ENCODE measurements at places on chromosomes 4 and X.

- DNase-seq, result no peak
These were observed 270.9 kb downstream of the SPRY1 start for GRCh38 chr4:123667496-123667895.

- no peak for DNase-seq
These were observed 51.5 kb upstream of the FAM241A start for GRCh38 chr4:112093636-112094202.

GRCh38 chrX:19747652-19748610 is 139.5 kb downstream of the SH3KBP1 start:
- no peak for DNase-seq

- no peak for DNase-seq
These were observed 911.5 kb downstream of the GLUD2 start for GRCh38 chrX:121958886-121959285.

GRCh38 chrX:72272868-72273267 is 4.2 kb downstream of the RPS4X start:
- DNase-seq, result no peak

- no peak for DNase-seq
These were observed 61.9 kb upstream of the MTM1 start for GRCh38 chrX:150506486-150506885.

DNA sequence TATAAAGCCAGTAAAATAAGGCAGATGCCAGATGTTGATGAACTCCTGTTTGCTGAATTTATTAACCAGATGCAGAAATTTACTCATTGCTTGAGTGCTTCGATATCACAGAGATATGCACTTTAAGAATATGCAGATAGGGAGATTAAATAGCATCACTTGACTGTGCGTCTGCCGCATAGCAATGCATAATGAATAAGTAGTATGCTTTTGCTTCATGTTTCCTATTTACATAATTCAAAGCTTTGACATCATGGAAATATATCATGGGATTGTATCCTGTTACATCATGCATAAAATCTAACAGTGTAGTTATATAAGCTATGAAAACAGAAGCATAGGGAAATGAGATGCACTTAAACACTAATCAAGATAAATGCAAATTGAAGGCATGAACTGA is 45.9 kb downstream of the VEGFC start:
- no peak for DNase-seq

DNA sequence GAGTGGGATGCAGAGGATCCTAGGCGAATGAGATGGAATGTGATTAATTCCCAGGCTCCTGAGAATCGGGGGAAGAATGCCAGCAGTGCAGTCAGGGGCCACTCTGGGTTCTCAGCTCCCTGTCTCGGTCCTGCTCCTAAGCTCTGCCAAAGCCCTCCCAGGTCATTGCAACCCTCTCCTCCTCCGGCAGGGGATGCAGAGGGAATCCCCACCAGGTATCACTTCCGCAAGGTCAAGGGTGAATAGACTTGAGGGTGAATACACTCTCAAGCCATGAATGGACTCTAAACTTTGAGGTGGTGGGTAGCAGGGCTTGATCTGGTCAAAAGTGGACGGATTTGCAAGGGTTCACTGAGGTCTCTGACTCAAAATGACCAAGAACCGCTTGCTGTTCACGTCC is 139.3 kb upstream of the MXRA5 start:
- DNase-seq, result no peak

- no peak for DNase-seq
These were observed 708.9 kb upstream of the HS3ST1 start for GRCh38 chr4:12137575-12137974.

- no peak for DNase-seq
These were observed 69.2 kb downstream of the FBXO8 start for GRCh38 chr4:174214101-174214878.

GRCh38 chrX:6026980-6027379 is 201.7 kb downstream of the NLGN4X start:
- DNase-seq, result no peak

DNA sequence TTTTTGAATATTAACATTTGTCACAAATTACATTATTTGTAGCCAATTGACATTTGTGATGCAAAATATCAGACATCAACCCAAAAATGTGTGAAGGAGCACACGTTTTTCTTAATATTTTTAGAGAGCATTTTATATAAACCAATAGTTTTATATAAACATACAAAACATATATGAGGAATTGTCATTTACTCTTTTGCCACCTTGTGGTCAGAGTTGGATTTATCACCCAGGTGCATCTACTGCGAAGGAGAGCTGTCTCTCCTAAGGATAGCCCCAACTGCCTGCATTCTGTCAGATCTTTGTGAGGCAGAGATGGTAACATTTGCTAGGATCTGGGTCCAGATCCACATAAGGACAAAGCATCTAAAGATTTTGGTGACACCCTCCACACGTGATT is 2.5 kb upstream of the USP27X start:
- DNase-seq, result no peak

- no peak for DNase-seq
These were observed 56.4 kb upstream of the DRP2 start for GRCh38 chrX:101163166-101163565.

DNA sequence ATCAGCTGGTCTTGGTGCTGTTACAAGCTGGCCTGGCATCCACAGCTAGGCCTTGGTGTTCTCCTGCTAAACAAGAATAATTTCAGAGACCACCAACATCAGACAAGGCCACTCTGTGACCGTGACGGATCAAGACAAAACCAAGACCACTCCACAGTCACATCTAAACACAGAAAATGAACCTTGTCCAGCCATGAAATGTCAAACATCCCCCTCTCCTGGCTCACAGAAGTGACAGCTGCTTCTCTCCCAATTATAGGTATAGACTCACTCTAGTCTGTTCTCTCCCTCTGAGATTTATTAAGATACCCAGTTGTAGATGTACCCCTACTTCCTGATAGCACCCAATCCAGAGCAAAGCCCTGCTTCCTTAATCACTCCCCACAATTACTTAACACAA is 40.4 kb downstream of the EFHC2 start:
- no peak for DNase-seq

DNA sequence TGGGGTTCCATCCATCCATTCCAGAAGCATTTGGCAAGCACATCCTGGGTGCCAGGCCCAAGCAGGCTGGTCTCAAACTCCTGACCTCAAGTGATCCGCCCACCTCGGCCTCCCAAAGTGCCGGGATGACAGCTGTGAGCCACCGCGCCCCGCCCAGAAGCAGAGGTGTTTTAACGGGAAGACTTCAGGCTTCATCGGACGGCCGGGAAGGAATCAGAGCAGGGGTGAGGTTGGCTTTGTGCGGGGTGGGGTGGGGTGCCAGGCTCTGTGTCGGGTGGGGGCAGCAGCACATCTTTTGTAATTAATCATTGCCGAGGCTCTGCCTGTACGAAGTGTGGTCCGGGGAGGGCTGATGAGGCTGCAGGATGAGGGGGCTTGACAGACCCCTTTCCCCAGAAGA is 5.1 kb upstream of the SLC25A6 start:
- no peak for DNase-seq

- DNase-seq, result no peak
These were observed 14.8 kb downstream of the CXCL3 start for GRCh38 chr4:74023709-74024108.

DNA sequence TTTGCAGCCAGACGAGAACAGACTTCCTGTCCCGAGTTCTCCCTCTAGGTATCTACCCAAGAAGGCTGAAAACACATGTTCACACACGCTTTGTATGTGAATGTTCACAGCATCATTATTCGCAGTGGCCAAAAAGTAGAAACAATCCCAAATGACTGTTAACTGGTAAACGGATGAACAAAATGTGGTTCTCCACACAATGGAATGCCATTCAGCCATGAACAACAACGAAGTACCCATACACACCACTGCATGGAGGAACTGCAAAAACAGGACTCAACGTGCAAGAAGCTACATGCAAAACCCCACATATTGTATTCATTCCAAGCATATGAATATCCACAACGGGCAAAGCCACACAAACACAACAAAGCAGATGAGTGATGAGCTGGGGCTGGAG is 45.0 kb downstream of the PDHA1 start:
- DNase-seq, result no peak

- no peak for DNase-seq
These were observed 199.5 kb upstream of the ZCCHC13 start for GRCh38 chrX:74104356-74105015.

GRCh38 chrX:47502316-47503125 is 19.5 kb upstream of the ZNF41 start:
- no peak for DNase-seq

- DNase-seq, result peak; percentile 8
These were observed 24.3 kb upstream of the NDNF start for GRCh38 chr4:121096629-121097028.

DNA sequence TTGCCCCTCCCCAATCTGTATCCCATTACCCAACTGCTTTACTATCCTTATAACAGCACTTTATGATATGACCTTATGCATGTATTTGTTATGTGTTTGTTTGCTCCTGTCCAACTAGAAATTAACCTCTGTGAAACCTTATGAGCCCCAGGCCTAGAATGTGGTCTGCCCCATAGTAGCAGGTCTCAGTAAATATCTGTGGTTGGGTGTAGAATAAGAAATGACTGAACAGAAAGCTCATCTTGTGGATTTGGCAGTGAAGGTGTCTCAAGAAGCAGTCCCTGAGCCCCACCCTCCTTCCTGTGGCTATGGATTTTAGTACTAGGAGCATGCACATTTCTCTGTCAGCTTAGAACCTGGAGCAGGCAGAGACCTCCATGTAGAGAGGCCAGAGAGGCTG is 229.0 kb upstream of the LCORL start:
- DNase-seq, result no peak

DNA sequence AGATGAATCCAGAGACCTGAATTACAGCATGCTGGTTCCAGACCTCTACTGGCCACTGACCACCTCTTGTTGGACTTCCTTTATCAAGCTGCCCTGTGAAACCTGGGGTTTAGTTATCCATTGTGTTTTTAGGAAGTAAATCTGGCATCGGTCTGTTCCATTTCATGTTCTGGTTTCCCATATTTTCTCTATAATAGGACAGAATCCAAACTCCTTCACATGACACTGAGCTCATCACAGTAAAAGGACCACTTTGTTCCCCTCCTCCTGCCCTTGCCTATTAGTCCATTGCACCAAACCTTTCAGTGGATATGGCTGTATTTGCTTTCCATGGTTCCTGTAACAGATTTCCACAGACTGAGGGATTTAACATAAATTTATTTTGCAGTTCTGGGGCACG is 4.0 kb downstream of the MFAP3L start:
- no peak for DNase-seq

DNA sequence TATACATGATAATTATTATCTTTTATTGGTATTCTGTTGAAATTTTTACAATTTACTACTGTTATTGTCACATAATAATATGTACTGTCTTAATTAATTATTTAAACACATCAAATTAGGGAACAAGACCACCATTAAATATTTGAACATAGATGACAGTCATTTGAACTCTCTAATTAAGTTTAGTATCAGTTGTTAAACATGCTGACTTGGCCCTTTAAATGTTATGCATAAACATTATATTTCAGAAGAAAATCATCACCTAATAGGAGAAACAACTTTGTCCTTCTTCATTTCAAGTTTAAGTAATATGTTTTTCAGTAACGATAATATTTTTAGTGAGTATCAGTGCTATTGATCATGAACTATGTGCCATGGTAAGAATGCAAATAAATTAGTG is 623.5 kb upstream of the GNPDA2 start:
- no peak for DNase-seq

- DNase-seq, result no peak
These were observed 137.8 kb upstream of the HS3ST1 start for GRCh38 chr4:11566444-11567022.

GRCh38 chr4:181364504-181364903 is 878.7 kb upstream of the TENM3 start:
- DNase-seq, result no peak

GRCh38 chr4:27176400-27176799 is 315.8 kb downstream of the STIM2 start:
- peak; percentile 28 for DNase-seq

DNA sequence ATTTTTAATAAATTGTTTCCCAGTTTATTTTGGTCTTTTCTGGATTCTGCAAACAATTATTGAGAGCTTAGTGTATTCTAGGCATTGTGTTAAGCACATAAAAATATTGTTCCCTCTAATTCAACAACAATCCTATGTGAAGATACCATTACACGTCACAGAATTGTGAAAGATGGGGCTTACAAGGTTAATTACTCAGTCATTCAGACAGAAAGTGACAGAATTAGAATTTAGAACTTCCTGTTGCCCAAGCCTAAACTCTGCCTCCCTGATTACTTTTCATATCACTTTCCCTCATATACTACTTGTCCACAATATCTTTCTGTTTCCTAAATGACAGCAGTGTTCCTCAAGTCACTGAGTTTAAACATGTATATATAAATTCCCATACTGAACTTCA is 186.7 kb upstream of the VEGFC start:
- DNase-seq, result no peak

GRCh38 chrX:143853488-143853887 is 30.4 kb upstream of the UBE2NL start:
- DNase-seq, result no peak

DNA sequence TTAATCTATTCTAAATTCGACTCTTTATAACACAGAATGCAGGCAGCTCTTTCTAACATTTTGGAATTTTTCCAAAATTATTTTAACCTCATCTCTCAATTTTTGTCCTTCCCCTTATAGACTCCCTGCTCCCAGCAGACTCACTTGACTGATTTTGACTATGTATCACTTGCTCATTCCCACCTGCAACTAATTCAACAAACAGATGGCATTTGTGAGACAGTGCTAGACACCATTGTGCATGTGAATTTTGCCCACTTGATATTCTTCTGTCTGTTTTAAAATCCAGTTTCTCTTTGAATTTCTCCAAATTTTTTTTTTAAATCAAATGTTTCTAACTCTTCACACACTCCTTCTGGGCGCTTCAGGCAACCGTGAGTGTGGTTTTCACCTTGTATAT is 1534.0 kb downstream of the PCDH7 start:
- DNase-seq, result no peak

GRCh38 chr4:151266497-151266896 is 10.5 kb upstream of the PRSS48 start:
- no peak for DNase-seq

DNA sequence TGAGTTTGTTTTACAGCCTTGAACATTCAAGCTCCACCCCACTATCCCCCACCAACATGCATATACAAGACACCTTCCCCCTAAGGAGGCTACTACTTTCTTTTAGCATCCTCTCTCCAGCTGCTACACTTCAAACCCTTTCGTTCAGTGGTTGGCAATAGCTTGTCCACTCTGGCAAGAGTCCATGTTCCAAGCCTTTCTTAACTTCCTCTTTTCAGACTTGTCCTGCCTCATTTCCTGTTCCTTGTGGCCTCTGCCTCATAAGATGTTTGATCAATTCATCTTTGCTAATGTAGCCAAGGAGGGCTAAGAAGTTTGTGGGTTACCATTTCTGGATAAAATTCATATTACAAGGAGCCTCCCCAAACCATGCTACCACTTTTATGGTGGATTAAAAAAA is 20.8 kb upstream of the ZCCHC12 start:
- no peak for DNase-seq

- no peak for DNase-seq
These were observed 169.7 kb downstream of the PDHA2 start for GRCh38 chr4:96009427-96010119.

DNA sequence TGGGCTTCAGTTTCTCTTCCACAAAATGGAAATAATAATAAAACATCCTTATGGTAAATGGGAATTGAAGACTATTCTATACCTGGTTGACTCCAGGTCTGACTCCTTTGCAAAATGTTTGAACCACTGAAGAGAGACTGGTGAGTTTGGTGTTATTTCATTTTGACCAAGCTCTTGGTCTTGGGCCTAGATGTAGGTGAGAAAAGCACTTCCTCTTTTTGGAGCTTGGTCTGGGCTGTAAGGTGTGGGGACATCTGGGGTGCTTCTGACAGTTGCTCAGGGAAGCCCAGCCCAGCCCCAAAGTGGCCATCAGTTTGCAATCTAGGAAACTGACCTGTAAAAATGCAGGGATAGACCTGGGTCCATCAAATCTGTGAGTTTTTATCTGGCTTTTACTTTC is 26.8 kb upstream of the SOD3 start:
- DNase-seq, result no peak
